Naive thymus-derived CD4-positive, alpha-beta T cell (primary cell): ENCODE measurements at places on chromosomes 5 and 9. TPM values are rescaled to one million over a fixed set of nuclear protein-coding genes. Genes with fewer than 3 reads are reported as not detected.

The PCDHGA4 gene
- 0.19 TPM for total RNA-seq

The ERCC6L2 gene
- 82.8 TPM for total RNA-seq

The LHX3 gene
- total RNA-seq, result 0.21 TPM

- H3K27ac ChIP-seq, result no peak overlapping the region
- H3K4me3 ChIP-seq, result no peak overlapping the region
- H3K36me3 ChIP-seq, result no peaks in the 10 kb centered on the region
- no peaks in the 10 kb centered on the region for H3K4me1 ChIP-seq
- no peak for DNase-seq
- H3K27me3 ChIP-seq, result no peaks in the 10 kb centered on the region
Measured at GRCh38 chr5:29720954-29721353, 1472.5 kb upstream of the CDH6 start.

DNA sequence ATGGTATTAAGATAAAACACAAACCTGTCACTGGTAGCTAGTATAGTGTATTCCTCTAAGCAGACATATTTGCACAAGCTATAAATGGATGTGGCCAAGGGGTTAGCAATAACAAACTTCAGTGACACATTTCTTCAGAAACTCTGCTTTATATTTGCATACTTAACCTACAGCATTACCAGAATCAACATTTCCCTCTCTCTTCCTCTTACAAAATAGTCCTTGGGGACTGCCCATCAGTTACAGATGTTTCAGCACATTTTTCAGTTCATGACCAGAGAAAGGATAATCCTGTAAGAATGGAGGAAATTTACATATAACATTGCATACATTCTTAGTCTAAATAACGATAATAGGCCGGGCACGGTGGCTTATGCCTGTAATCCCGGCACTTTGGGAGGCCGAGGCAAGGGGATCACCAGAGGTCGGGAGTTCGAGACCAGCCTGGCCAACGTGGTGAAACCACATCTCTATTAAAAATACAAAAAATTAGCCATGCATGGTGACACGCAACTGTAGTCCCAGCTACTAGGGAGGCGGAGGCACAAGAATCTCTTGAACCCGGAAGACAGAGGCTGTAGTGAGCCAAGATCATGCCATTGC lies 25.3 kb upstream of the SLC1A1 start:
- no peaks in the 10 kb centered on the region for H3K4me1 ChIP-seq
- no peak overlapping the region for H3K27ac ChIP-seq
- H3K36me3 ChIP-seq, result no peaks in the 10 kb centered on the region

GRCh38 chr5:107124376-107124775 lies 546.4 kb downstream of the EFNA5 start:
- no peak overlapping the region for H3K4me3 ChIP-seq
- no peaks in the 10 kb centered on the region for H3K36me3 ChIP-seq

DNA sequence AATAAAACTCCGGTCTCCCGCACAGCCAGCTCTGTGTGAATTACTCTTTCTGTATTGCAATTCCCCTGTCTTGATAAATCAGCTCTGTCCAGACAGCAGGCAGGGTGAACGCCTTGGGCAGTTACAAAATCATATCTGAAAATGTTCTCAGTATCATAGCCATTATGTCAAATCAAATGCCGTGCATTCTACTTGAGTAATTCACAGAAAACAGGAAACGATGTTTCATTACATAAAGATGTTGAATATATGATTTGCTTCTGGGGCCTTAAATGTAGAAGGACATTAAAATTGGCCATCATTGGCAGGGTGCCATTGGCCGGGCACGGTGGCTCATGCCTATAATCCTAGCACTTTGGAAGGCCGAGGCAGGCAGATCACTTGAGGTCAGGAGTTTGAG lies 8.5 kb downstream of the POLR3G start:
- no peaks in the 10 kb centered on the region for H3K36me3 ChIP-seq
- H3K4me1 ChIP-seq, result no peaks in the 10 kb centered on the region
- no peak overlapping the region for H3K27ac ChIP-seq
- H3K27me3 ChIP-seq, result no peaks in the 10 kb centered on the region

DNA sequence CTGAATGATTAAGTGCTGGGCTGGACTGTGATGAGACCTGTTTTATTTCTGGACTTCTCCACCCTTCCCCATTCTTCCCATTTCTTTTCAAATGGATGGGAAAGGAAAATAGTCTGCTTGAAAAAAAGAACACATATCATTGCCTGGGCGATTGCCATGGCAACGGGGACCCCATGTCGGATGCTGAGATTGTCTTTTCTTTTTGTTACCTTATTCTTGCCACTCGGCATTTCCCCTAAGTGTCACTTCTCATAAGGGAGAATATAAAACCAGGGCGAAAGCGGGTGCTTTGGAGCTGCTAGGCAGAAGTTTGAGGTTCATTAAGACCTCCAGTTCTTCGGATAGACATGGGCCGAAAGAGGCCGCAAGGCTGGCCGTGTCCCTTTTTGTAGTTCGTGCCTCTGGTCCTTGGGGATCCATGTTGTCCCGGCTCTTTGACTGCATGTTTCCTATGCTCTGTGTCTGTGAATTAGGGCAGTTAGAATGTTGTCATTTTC lies 763 bp downstream of the FGD3 start:
- H3K36me3 ChIP-seq, result no peaks in the 10 kb centered on the region
- H3K27ac ChIP-seq, result peak overlapping the region; percentile 84
- no peak for DNase-seq
- H3K27me3 ChIP-seq, result no peaks in the 10 kb centered on the region

- H3K4me1 ChIP-seq, result no peaks in the 10 kb centered on the region
- no peaks in the 10 kb centered on the region for H3K36me3 ChIP-seq
- H3K4me3 ChIP-seq, result no peak overlapping the region
- peaks cover 2% of the 10 kb centered on the region for H3K27me3 ChIP-seq
Measured at GRCh38 chr9:101737705-101738565, 512 bp downstream of the GRIN3A start.

DNA sequence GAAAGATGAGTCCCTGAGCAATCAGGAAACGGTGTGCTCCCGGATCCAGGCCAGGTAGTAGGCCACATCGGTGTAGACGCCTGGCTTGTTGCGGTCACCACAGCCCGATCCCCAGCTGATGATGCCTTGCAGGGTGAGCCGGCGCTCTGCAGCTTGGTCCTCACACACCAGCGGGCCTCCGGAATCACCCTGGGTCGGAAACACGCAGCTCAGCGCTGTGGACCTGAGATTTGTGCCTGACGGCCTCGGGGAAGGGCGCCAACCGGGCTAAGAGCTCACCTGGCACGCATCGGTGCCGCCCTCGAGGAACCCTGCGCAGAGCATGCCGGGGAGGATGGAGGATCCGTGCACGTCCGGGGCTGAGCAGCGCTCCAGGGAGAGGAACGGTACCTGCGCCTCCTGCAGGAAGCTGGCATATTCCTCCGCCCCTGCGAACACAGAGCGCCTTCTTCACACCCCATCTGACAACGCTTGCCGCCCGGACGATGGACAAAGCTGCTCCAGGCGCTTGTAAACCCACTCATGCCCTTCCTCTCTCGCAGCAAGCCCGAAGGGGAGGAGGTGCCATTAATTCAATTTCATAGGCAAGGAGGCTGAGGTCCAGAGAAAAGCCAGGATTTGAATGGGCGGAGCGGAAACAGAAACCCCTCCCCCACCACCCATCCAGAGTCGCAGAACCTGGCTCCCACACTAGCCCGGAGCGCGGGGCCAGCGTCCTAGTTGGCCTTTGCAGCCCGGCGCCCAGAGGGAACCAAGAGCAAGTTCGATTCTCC lies 2.0 kb upstream of the PFN3 start:
- H3K36me3 ChIP-seq, result no peaks in the 10 kb centered on the region
- H3K4me1 ChIP-seq, result peaks cover 25% of the 10 kb centered on the region
- H3K27me3 ChIP-seq, result no peaks in the 10 kb centered on the region

DNA sequence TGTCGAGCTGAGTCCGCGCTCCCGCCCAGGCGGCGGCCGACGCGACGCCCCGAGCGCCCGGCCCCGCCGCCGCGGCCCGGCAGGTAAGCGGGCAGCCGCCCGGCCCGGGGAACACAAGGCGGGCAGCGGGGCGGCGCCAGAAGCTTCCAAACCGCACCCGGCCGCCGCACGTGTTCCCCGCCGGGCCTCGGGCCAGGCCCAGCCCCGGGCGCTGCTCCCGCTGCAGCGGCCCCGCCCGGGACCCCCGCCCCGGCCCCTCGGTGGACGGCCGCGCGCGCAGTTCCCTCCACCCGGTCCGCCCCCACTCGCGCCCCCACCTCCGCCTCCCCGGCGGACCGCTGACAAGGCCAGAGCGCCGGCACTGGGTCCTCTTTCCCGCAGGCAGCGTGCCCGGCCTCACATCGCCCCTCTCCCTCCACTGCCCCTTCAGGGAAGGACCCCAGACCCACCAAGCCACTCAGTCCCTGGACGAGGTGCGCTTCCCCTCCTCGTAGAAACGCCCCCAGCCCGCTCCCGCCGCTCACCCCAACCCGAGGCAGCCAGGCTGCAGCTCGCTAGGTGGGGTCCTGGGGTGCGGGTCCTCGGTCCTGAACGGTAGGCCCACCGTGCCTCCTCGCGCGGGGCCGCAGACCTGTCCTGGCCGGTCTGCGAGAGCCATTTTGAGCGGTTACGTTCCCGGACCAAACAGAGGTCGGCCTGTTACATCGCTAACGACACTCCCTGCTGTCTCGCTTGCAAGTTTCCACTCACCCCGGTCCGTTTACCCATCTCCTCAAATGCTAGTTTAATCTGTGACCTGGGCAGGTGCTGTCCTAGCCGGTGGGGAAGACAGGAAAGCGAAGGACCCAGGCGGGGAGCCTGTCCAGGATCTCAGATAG lies 475 bp downstream of the WDR5 start:
- peaks cover 5% of the 10 kb centered on the region for H3K36me3 ChIP-seq
- peak overlapping the region; percentile 81 for H3K4me3 ChIP-seq
- H3K4me1 ChIP-seq, result peaks cover 28% of the 10 kb centered on the region
- H3K27ac ChIP-seq, result peak overlapping the region; percentile 68

- H3K4me1 ChIP-seq, result peaks cover 9% of the 10 kb centered on the region
- DNase-seq, result no peak
- H3K36me3 ChIP-seq, result no peaks in the 10 kb centered on the region
- H3K27ac ChIP-seq, result no peak overlapping the region
- no peak overlapping the region for H3K4me3 ChIP-seq
Measured at GRCh38 chr5:150674341-150674821, 13.3 kb downstream of the MYOZ3 start.

- H3K36me3 ChIP-seq, result no peaks in the 10 kb centered on the region
- no peak overlapping the region for H3K27ac ChIP-seq
- no peaks in the 10 kb centered on the region for H3K4me1 ChIP-seq
- no peaks in the 10 kb centered on the region for H3K27me3 ChIP-seq
Measured at GRCh38 chr9:3502560-3503398, 23.0 kb downstream of the RFX3 start.

GRCh38 chr9:132881826-132882225 lies 3.1 kb downstream of the SPACA9 start:
- no peak for DNase-seq
- H3K27ac ChIP-seq, result no peak overlapping the region
- H3K27me3 ChIP-seq, result no peaks in the 10 kb centered on the region
- H3K4me1 ChIP-seq, result peaks cover 6% of the 10 kb centered on the region

- no peaks in the 10 kb centered on the region for H3K36me3 ChIP-seq
- no peak overlapping the region for H3K27ac ChIP-seq
- no peaks in the 10 kb centered on the region for H3K27me3 ChIP-seq
- H3K4me1 ChIP-seq, result no peaks in the 10 kb centered on the region
Measured at GRCh38 chr9:27328483-27328882, 31.5 kb upstream of the EQTN start.

- no peak overlapping the region for H3K4me3 ChIP-seq
- no peaks in the 10 kb centered on the region for H3K4me1 ChIP-seq
- H3K27ac ChIP-seq, result no peak overlapping the region
- no peak for DNase-seq
- no peaks in the 10 kb centered on the region for H3K27me3 ChIP-seq
Measured at GRCh38 chr9:16622541-16622940, 247.9 kb downstream of the BNC2 start.

- H3K36me3 ChIP-seq, result no peaks in the 10 kb centered on the region
- no peak overlapping the region for H3K27ac ChIP-seq
- DNase-seq, result no peak
- H3K4me3 ChIP-seq, result no peak overlapping the region
- H3K4me1 ChIP-seq, result no peaks in the 10 kb centered on the region
Measured at GRCh38 chr9:123757547-123757946, 172.4 kb downstream of the DENND1A start.

GRCh38 chr9:133064241-133065069 lies 2.7 kb downstream of the CEL start:
- H3K4me1 ChIP-seq, result peaks cover 11% of the 10 kb centered on the region
- H3K4me3 ChIP-seq, result no peak overlapping the region
- no peaks in the 10 kb centered on the region for H3K27me3 ChIP-seq
- H3K36me3 ChIP-seq, result no peaks in the 10 kb centered on the region

DNA sequence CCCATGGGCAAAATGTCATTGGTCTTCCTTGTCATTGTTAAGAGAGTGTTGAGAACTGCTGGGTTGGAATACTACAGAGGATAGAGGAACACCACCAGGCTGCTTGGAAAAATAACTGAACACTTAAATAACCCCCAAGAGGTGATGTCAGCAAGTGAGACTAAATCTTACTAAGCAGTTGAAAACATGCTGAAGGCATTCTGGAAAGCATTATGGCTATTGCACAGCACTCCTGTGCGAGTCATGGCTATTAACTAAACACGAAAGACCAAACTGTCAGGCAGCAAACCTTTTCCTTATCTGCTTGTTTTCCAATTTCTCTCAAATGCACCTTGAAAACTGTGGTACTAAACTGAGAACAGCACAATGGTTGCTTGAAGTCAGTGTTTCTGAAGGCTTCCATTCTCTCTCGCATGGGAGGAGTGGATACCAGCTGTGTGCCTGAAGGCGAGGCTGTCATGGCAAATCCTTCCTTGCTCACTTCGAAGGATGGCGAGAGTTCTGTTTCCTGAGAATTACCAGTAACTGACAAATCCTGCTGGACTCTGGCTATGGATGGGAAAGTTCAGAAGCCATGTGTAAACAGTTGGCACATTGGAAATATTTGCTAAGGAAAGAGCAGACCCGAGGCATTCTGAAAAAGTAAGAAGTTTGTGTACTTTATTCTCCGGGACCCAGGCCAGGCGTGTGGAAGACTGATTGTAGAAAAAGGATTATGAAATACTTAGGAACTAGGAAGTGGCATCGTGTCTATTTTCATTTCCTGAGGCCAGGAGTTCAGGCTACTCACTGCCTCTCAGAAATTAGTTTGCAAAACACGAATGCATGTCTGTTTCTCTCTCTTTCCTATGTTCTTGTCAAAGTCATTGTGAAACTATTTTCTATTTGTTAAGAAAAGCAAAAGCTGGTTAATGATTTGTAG lies 182.1 kb downstream of the DMRT2 start:
- no peak overlapping the region for H3K4me3 ChIP-seq
- H3K27ac ChIP-seq, result no peak overlapping the region
- no peaks in the 10 kb centered on the region for H3K36me3 ChIP-seq
- DNase-seq, result no peak

GRCh38 chr5:89374818-89375521 lies 492.0 kb upstream of the MEF2C start:
- H3K36me3 ChIP-seq, result no peaks in the 10 kb centered on the region
- no peak overlapping the region for H3K27ac ChIP-seq
- H3K4me1 ChIP-seq, result no peaks in the 10 kb centered on the region

- no peaks in the 10 kb centered on the region for H3K4me1 ChIP-seq
- H3K4me3 ChIP-seq, result no peak overlapping the region
- DNase-seq, result no peak
- H3K27ac ChIP-seq, result no peak overlapping the region
- H3K27me3 ChIP-seq, result no peaks in the 10 kb centered on the region
Measured at GRCh38 chr9:17021387-17021970, 113.4 kb upstream of the CNTLN start.
